ELR (cell line): ENCODE measurements at places on chromosomes 6 and 20.
A peak's percentile ranks its signal among the peaks of the same experiment; 100 is the strongest.

DNA sequence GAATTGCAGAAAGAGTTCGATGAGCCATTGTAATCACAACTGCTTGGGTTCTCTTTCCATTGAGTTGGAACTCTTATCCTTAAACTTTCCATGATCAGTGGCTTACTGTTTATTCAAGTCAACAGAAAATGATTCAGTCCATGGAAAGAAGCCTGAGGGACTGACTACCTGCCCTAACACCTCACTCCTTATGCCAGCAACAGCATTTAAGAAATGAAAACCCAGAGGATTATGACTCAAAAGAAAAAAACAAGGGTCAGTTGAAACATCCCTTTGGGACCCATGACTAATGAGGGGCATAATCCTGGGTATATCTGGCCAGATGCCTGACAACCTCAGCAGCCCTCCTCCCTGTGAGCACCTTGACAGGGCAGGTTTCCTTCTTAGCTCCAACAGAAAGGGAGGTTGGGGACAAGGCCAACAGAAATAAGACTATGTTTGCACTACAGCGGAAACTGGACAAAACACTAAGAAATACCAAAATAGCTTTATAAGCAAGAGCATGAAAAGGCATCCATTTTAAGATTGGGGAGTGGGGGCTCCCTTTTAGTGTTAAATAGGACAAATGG, 106.7 kb downstream of the MAP3K5 start:
- peak; percentile 45 for DNase-seq

GRCh38 chr20:64096535-64096934, 10.8 kb downstream of the NPBWR2 start:
- DNase-seq = no peak

- no peak for DNase-seq
Measured at GRCh38 chr20:19122395-19122794, 90.0 kb upstream of the SLC24A3 start.

- no peak for DNase-seq
Measured at GRCh38 chr20:41889126-41889843, 271.1 kb upstream of the CHD6 start.

- DNase-seq = peak; percentile 93
Measured at GRCh38 chr6:16639684-16640480, 121.4 kb downstream of the ATXN1 start.

DNA sequence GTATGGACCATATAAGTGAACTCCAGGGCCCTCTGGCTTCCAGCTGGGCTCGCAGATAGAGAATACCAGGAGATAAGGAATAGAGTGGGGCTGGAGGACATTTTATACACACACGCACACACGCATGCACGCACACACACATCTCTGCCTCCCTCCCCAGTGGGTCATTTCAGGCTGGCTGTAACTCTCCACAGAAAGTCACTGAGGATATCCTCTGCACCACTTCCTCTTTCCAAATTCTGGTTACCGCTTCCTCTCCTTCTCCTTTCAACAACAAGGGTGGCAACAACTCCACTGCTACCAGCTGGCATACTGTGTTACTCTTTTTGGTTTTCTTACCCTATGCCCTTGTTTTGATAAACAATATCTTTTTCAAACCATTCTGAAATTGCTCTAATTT, 280.2 kb downstream of the COL12A1 start:
- DNase-seq = no peak

DNA sequence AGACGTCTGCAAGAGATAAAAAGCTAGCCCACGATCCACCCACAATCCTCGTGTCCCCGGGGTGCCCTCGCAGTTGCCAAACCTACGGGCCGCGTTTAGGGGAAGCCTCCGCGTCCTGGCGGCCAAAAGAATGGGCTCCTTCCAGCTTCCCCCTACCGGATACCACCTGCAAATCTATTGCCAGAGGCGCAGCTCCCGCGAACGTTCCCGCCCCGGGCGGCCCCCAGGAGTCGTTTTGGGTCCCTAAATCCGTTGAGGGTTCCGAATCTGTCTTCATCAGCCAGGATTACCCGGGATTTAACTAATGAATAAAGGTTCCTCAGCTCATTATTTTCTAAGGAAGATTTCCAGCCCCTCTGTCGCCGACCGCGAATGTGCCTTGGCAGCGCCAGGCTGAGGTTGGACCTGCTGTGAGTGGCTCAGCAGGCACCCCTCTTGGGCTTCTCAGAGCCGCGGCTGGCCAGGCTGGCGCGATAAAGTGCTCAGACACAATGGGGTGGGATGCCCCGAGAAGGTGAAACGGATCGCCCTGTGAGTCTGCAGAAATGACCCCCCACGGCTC, 2.8 kb upstream of the VSX1 start:
- DNase-seq = no peak

- DNase-seq = no peak
Measured at GRCh38 chr6:67451874-67452273, 1183.2 kb upstream of the ADGRB3 start.

DNA sequence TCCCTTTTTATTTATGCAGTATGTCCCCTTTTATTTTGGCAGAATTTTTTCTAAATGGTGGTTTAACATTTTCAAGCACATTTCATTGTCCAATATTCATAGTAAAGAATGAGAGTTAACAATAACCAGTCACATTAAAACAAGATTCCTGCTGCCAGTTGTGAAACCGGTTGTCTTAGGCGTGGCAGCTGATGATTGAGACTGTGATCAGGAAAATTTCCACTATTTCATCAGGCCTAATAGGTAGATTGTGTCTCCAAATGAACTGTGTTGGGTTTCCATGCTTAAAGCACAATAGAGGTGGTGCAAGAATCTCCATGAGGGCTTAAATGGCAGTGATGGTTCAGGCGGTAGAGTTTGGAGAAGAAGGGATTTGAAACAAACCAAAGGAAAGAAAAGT, 15.3 kb downstream of the PRDM1 start:
- DNase-seq = no peak

DNA sequence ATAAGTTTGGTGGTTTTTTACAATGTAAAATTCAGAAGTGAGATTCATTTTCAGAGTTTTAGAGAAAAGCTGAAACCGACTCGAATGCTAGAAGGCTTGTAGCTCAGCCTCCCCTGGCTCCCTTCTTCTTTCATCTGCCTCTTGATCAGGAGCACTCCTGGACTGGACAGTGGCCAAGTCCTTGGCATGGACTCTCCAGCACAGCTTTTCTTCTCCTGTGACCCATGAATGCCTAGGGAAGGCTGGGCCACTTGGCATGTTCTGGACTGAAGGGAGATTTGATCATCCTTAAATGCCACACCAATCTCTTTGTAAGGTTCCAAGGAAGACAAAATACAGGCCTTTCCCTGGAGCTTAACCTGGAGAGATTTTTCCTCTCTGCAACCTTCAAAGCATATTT, 384.0 kb upstream of the SASH1 start:
- DNase-seq = no peak

GRCh38 chr6:109626311-109626710, 64.7 kb downstream of the AK9 start:
- no peak for DNase-seq

- no peak for DNase-seq
Measured at GRCh38 chr6:13438126-13438525, 49.3 kb downstream of the GFOD1 start.

DNA sequence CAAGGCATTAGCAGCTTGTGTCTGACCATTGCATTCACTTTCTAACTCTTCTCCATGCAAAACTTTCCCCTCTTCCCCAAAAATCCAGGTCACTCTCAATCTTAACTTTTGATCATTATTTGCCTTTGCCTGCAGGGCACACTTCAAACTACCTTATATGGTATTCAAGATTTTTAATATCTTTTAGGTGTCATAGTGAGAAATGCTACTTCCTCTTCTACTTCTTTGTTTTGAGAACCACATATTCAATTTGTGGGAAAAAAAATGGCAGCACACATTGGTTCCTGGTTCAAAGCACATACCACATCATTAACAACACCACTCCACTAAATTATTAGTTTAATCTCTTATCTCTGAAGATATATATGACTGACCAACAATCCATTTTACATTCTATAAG, 1267.0 kb upstream of the CITED2 start:
- no peak for DNase-seq

DNA sequence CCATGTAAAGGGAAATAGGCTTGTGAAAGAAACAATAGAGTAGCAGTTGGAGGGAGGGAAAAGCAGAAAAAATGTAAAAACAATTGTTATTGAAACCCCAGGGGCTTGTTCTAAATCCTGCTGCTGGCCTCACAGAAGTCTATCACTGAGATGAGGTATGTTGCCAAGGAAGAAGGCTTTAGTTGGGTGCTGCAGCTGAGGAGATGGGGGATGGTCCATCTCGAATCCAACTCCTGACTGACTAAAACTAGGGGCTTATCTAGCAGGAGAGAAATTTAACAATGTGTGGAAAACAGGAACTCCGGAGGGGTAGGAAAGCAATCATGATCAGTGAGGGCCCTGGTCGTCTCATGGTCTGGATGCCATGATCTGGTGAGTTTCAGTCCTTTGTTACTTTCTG, 225.0 kb upstream of the EXOC2 start:
- DNase-seq = no peak

- no peak for DNase-seq
Measured at GRCh38 chr20:54549658-54550326, 74.4 kb downstream of the DOK5 start.

GRCh38 chr6:10375391-10375969, 39.4 kb downstream of the TFAP2A start:
- no peak for DNase-seq
